Mesothelial cell of epicardium (in vitro differentiated cells): ENCODE measurements at places on chromosomes 7 and 10. TPM values are rescaled to one million over a fixed set of nuclear protein-coding genes. Genes with fewer than 3 reads are reported as not detected.

DNA sequence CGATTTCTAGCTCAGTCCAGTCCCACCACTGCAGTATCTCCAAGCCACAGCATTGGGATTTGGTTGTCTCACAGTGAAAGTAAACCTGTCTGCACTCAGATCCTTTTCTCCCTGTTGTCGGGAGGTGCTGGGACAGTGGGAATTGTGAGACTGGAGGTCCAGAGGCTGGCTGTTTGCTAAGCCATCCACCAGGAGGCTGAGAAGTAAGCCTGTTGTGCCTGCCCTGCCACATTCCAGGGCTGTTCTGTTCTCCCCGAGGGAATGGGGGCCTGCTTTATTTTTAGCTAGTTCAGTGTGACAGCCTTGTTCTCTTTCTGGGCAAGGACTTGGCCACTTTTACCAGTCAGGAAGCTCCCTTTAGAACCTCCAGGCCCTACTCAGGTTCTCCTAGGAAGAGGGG lies 54.9 kb downstream of the HK1 start:
- H3K4me1 ChIP-seq = peaks cover 75% of the 10 kb centered on the region
- H3K36me3 ChIP-seq = no peaks in the 10 kb centered on the region

KLLN gene
- total RNA-seq = 1.1 to 1.2 TPM (median 1.2 TPM) in 3 replicates

ABCB4 gene
- total RNA-seq = 2.1 to 2.3 TPM (median 2.3 TPM) in 3 replicates

DNA sequence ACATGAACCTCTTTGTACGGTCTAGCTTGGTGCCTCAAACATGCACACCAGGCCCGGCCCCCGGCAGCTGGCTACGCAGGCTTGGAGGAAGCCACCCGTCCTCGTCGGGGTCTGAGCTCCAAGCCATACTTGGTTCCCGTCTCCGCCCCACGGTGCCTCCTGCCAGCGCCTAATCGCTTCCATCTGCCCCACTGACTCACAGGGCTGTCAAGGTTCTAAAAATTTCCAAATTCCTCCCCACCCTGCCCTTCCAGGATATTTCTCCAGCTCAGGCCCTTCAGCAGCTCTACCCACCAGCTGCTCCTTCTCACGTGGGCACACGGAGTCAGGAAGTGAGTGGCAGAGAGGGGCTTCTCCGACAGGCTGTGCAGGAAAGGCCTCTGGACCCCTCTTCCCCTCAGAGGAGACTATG lies 38.8 kb downstream of the TMEM270 start:
- H3K36me3 ChIP-seq = peaks cover 14% of the 10 kb centered on the region
- no peak overlapping the region for H3K27ac ChIP-seq
- DNase-seq = no peak

DNA sequence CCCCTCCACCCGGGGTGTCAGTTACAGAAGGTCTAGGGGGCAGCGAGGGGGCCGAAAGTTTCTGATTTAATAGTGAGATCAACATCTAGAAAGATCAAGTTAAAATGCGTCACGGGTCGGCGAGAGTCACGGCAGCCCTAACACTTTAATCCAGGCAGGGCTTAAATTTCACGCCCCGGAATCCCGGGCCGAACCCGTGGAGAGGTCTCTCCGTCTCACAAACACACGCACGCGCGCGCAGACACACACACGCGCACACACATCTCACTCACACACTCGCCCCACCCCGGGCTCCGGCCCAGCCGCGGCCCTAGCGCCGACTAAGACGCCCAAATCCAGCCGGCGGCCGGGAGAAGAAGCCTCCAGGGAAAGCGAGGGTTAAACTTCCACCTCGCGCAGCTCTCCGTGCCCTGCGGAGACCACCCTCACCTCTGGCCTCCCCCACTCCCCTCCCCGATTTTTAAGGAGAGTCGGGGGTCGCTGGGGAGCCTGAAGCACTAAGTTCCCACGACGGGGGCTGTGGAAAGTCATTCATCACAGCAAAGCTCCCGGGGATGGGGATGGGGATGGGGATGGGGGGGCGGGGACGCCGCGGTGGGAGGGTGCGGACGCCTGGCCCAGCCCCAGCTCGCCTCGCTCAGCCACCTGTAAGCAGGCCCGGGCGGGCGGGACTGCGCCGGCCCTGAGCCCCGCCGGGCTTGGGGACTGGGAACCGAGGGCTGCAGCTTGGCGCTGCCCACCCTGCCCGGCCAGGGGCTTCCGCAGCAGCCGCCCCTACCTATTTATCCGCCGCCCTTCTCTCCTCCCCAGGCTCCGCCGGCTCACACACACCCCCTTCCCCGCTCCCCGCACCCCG lies 1.6 kb downstream of the PDGFA start:
- H3K36me3 ChIP-seq = no peaks in the 10 kb centered on the region
- peak overlapping the region; percentile 89 for H3K4me3 ChIP-seq
- peaks cover 22% of the 10 kb centered on the region for H3K27me3 ChIP-seq
- no peak for DNase-seq

FAM25C gene
- not detected in 3 replicates for total RNA-seq

DNA sequence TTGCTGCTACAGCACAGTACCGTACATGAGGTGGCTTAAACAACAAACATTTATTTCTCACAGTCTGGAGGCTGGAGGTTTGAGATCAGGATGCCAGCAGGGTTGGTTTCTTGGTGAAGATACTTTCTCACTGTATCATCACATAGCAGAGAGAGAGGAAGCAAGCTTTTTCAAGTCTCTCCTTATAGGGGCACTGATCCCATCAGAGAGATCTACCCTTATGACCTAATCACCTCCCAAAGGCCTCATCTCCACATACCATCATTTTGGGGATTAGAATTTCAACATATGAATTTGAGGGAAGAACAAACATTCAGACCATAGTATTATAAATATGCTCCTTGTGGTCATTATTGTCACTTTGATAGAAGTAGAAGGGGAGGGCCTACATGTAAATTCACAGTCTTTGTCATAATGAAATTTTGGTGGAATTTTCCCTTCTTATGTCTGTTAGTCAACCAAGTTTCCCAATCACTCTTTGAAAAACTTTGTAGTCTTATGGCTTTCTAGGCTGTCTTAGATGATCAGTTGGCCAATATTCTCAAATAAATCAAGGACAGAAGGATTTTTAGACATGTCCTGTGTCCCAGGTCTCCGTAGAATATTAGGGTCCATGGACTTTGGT lies 606.2 kb downstream of the LRMDA start:
- no peak overlapping the region for H3K27ac ChIP-seq
- H3K4me3 ChIP-seq = no peak overlapping the region
- H3K36me3 ChIP-seq = peaks cover 9% of the 10 kb centered on the region

DNA sequence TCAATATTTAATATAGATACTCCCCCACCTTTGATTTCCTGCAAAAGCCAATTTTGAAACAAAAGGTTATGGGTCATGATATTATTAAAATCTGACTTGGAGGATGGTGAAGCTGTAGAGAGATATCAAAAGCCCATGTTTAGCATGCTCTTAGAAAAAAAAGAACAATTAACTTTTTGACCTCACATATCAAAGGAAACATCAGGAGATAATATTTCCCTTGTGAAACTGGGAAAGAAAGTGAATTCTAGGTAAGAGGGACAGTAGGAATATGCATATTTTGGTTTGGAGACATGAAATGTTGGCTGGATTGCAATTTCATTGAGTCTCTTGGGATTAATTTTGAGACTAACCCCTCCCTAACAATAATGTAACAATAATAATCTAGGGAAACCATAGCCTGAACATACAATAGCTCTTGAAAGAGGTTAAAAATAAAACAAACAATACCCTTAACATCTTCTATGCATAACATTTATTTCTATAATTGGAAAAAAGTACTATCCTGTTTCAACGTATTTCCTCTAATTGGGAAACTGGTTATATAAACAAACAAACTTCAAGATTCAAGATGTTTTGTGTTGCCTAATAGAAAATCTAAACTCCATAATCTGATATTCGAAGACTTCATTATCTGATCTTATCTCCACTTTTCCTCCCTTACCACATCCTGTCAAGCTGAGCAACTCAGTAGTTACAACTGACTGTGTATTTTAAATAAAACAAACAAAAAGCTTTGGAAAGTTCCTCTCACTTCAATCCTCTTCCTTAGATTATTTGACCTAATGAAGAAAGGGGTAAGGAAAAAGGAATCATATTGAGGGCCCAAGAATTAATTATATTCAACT lies 14.8 kb downstream of the TMEM26 start:
- no peaks in the 10 kb centered on the region for H3K27me3 ChIP-seq
- H3K4me3 ChIP-seq = no peak overlapping the region
- no peaks in the 10 kb centered on the region for H3K36me3 ChIP-seq
- H3K4me1 ChIP-seq = peaks cover 2% of the 10 kb centered on the region
- DNase-seq = no peak

DNA sequence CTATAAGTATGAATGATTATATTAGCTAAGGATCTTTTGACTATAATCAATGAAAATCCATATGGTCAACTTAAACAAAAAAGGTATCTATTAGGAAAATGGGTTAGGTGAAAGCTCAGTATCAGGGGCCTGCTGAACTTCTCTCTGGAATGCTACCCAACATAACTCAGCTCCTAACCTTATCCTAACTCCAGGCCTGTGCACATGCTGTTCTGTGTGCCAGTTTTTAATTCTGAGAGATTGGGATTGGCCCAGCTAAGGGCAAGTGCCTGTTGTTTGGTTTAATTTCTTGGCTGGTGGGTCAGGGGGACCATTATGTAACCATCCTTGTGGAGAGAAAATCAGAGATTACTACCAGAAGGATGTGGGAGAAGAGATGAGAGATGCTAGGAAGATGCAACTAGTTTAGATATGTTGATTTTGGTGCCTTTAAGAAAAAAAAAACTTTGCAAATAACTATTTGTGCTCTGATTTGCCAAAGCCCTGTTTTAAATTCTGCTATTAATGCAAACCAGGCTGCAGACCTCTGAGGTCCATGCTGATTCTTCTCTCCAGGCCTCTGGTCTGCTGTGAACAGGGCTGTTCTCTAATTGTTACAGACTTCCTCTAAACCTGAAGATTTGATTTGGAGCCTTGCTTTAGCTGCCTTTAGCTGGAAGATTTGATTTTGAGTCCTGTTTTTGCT lies 23.9 kb upstream of the HDAC9 start:
- H3K4me3 ChIP-seq = no peak overlapping the region
- no peaks in the 10 kb centered on the region for H3K36me3 ChIP-seq
- H3K4me1 ChIP-seq = peaks cover 14% of the 10 kb centered on the region
- DNase-seq = no peak

DNA sequence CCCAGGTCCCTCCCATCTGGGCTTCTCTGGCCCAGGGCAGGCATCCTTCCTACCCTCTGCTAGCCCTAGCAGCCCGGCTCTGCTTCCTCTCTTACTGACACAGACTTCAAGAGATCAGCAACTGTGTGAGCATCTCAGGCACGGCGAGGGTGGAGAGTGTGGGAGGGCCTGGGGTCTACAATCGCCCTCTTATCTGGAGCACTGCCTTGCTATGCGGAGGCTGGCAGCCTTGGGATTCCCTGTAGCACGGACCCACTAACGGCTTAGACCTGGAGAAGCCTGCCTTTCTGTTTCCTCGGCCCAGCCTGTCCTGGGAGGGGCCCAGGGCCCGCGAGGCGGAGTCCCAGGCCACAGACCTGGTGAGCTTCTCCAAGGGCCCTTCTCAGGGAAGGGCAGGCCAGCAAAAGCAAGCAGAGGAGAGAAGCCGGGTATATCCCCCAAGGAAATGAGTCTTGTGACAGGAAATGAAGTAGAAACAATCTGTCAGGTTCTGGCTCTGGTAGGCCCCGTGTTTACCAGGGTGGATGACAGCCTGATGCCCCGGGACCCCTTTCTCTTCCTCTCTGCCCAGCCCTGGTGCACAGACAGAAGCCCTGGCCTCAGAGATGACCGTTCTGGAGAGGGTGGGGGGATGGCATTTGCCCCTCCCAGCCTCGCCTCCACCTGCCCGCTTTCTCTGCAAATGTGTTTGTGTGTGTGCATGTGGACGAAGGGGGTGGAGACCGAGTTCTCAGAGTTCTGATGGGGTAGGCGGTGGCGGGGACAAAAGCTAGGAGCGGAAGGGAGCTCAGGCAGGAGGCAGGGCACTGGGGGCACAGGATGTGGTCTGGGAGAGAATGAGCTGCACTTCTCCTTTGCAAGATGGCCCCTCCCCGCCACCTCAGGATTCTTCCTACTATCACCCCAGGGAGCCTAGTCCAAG lies 2.5 kb downstream of the LRCH4 start:
- peaks cover 34% of the 10 kb centered on the region for H3K4me1 ChIP-seq
- H3K36me3 ChIP-seq = no peaks in the 10 kb centered on the region
- peak overlapping the region; percentile 91 for H3K27ac ChIP-seq
- no peak for DNase-seq
- H3K27me3 ChIP-seq = no peaks in the 10 kb centered on the region

GRCh38 chr10:79374312-79375191 lies 27.3 kb downstream of the PPIF start:
- peak; percentile 59 for DNase-seq
- no peak overlapping the region for H3K4me3 ChIP-seq
- H3K4me1 ChIP-seq = peaks cover 8% of the 10 kb centered on the region
- no peaks in the 10 kb centered on the region for H3K27me3 ChIP-seq

GRCh38 chr7:93036807-93037206 lies 81.0 kb downstream of the SAMD9 start:
- DNase-seq = no peak
- H3K36me3 ChIP-seq = peaks cover 4% of the 10 kb centered on the region
- no peaks in the 10 kb centered on the region for H3K27me3 ChIP-seq
- H3K4me1 ChIP-seq = peaks cover 4% of the 10 kb centered on the region
- H3K4me3 ChIP-seq = no peak overlapping the region

ACSM6 gene
- not detected in 3 replicates for total RNA-seq

FAM25A gene
- total RNA-seq = not detected in 3 replicates

PLXNA4 gene
- 4.3 to 5.2 TPM (median 4.5 TPM) in 3 replicates for total RNA-seq

- H3K4me1 ChIP-seq = no peaks in the 10 kb centered on the region
- no peak for DNase-seq
- no peak overlapping the region for H3K4me3 ChIP-seq
- no peak overlapping the region for H3K27ac ChIP-seq
Observed at GRCh38 chr10:108147346-108147745, 982.8 kb upstream of the SORCS1 start.

- H3K4me1 ChIP-seq = peaks cover 8% of the 10 kb centered on the region
- H3K27ac ChIP-seq = no peak overlapping the region
- H3K4me3 ChIP-seq = no peak overlapping the region
Observed at GRCh38 chr10:30963992-30964930, 67.4 kb downstream of the ZNF438 start.

PNLIPRP2 gene
- not detected in 3 replicates for total RNA-seq

ZNF212 gene
- 20.5 to 20.8 TPM (median 20.5 TPM) in 3 replicates for total RNA-seq

ACSL5 gene
- total RNA-seq = 0.41 to 0.53 TPM in 2 of 3 replicates, not detected in the other

- no peak for DNase-seq
- peaks cover 11% of the 10 kb centered on the region for H3K4me1 ChIP-seq
- peaks cover 12% of the 10 kb centered on the region for H3K36me3 ChIP-seq
- H3K27me3 ChIP-seq = no peaks in the 10 kb centered on the region
Observed at GRCh38 chr7:38211940-38212339, 33.9 kb downstream of the STARD3NL start.

FAM180A gene
- not detected in 3 replicates for total RNA-seq
